Activated CD4-positive, alpha-beta memory T cell treated with anti-CD3 and anti-CD28 coated beads for 36 hours (primary cell): ENCODE measurements at places on chromosomes 7 and 10.
A peak's percentile ranks its signal among the peaks of the same experiment; 100 is the strongest.

- no peak for DNase-seq
These were observed 45.1 kb upstream of the WDR11 start for GRCh38 chr10:120806081-120806480.

GRCh38 chr7:128923411-128923800 is 12.9 kb upstream of the KCP start:
- DNase-seq: no peak

DNA sequence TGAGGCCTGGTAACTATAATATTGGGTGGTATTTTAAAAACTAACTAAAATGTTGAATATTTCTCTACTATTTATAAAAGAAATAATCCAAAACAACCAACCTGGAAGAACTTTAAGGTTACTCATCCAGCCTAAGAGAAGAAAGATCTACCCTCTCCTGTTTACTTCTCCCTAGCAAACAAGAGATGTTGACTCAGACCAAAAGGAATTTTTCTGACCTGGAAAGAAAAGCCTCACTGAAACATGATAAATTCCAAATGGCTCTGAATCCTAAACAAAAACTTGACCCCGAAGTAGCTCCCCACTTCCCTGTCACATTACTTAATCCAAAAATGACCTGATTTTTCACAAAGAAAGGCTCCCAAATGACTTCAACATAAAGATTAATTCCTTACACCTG is 101.2 kb downstream of the PARD3 start:
- DNase-seq: no peak

DNA sequence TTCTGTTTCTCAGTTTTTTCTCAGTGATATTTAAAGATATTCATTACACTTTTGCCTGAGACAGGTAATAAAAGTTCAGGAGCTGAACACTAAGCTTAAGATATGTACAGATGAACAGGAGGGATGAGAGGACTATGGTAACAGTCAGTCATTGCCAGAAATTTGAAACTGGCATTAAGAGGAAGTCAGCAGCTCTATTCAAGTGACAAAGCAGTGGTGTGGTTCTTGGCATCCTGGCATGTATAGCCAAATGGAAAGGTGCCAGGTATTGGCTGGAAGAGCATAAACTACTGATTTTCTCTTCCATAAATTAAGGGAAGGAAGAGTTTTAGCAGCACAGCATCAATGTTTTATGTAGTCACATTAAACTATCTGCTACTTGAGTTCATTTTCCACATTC is 22.7 kb downstream of the HOXA1 start:
- no peak for DNase-seq

DNA sequence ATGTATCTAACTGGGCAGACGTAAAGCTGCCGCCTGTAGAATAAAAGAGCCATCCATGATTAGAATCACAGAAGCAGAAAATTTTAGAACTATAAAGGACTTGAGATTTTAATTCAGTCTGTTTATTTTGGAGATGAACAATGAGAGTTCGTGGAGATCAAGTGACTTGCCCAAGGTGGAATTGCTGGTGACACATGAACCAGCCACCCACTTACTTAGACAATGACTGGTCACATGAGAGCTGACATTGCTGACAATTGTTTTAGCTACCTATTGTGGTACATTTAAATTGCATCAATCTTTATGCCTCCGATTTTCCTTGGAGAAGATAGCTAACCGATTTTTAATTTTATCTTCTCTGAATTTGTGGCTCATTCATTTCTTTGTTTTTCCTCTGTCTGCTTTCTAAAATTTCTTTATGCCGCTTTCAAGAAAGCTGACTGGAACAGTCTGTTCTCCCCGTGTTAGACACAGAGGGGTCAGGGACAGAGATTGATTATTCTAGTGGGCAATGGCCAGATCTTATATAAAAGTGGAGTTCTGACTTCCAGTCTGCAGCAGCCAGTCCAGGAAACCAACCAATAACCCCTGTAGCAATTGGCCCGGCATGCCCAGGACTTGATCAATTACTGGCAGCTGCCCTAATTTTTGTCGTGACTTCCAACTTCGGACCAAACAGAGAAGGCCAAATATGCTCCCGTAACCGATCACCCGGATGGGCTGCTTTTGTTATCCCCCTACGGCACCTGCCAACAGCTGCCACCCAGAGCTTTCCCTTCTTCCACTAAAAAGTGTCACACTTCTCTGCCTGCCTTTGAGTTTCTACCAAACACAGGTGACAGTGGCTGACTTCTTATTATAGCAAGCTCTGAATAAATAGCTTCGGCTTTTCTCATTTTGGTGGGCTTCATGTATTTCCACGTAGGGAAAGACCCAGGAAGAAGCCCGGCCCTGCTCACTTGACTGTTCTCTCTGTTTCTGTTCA is 241.6 kb downstream of the CAMK1D start:
- peak; percentile 23 for DNase-seq

DNA sequence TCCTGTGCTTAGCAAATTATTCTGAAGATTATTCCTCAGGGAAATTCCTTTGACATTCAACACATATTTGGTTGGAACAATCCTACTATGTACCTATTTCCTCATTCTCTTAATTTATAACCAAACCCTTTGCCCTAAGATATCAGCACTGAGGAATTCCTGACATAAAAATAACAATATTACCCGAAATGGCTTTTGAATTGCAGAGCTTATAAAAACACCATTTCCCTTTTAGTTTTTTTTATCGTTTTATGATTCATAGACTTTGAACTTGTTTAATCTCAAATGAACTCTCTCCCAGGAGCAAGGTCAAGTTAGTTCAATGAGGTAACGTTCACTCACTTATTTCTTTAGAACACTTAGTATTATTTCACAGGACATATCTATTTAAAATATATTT is 7.7 kb upstream of the ABCB1 start:
- DNase-seq: no peak

DNA sequence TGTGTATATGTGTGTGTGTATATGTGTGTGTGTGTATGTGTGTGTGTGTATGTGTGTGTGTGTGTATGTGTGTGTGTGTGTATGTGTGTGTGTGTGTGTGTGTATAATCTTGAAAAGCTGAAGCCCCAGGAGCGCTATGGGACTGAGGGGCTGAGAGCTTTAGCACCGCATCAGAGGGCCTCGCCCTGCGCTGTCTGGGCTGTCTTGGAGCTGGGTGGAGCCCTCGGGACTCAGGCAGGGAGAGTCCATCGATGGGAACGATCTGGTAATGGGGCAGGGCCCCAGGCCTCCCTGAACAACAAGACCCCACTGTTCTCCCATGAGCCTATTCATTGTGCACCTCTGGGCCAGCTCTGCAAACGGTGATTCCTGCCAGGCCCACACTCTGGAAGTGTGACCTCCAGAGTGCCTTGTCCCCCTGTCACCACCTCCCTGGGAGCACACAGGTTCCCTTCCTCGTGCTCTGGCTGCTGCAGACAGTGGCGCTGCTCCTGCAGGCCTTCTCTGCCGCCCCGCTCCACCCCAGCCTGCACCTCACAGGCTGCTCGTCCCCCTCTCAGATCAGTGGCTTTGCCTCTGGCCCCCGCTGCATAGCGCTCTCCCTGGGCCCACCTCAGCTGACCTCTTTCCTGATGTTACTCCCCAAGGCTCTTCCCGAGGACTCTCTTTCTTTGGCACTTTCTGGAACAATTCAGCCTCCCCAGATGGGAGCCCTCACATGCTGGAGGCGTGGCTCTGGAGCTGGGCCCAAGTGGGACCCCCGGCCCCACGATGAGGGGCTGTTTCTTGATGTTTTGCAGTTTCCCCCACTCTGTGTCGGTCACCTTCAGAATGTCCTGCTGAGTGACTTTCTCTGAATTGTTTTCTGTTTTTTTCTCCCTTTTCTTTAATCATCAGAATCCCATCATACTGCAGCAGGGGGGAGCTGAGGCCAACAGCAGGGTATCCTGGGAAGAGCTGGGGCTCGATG is 542.2 kb upstream of the FOXK1 start:
- DNase-seq: no peak

DNA sequence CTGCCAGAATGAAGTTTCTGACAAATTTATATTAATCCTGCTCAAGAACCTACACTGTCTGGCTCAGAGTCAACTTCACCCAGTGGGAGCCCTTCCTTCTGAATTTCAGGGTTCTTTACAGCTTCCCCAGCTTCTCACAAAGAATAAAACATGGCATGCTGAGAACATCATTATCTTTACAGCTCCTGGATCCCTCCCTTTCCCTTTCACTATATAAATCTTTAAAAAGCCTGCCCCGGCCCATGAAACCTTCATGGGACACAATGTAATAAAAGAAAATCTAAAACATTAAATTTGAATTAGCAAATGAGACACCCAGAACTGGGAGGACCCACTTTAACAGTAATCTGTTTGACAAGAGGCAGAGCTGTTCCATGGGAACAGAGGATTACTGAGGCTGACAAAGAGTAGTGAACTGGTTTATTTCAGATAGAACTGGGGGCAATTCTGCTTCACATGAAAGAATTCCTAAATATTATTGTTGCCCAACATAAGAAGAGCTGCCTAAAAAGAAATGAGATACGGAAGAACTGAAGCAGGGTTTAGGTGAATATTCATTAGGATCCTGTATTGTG is 222.8 kb downstream of the THSD7A start:
- DNase-seq: no peak

GRCh38 chr10:21329995-21330627 is 195.4 kb downstream of the SKIDA1 start:
- DNase-seq: no peak

DNA sequence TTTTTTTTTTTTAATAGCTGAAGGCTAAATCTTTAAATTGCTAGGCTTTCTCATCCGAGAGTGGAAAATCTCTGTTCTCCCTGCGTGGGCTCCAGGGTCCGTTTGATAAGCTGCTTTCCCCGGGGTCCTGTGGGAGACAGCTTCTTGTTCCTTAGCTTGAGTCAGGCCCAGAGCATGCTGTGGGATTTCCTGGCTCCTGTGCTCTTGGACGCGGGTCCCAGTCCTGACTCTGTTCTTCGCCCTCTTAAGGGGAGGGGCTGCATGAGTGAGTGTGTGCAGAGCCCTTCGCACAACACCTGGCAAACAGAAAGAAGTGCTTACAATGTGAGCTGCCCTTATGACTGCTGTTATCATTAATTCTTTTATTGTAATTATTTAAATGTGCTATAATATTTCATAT is 133.5 kb downstream of the TACC2 start:
- no peak for DNase-seq

DNA sequence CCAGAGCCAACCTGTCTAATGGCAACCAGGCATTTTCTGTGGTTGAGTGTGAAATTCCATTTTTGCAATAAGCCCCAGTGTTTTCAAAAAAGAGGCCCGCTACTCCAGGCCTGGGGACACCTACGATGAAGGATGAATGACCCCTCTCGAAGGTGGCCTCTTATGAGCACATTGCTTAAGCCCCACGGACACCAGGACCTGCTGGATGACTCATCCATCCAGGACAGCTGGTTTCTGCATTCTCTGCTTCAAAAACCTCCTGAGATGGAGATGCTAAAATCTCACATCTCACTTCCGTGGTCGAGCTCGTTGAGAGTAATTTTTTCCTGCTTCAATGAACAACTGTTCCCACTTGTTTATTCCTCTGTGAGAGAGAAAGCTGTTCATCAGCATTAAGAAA is 150.2 kb upstream of the FZD8 start:
- no peak for DNase-seq

- DNase-seq: no peak
These were observed 3.9 kb upstream of the PAX2 start for GRCh38 chr10:100741378-100742075.

GRCh38 chr10:112519133-112519761 is 72.2 kb downstream of the VTI1A start:
- DNase-seq: peak; percentile 37

DNA sequence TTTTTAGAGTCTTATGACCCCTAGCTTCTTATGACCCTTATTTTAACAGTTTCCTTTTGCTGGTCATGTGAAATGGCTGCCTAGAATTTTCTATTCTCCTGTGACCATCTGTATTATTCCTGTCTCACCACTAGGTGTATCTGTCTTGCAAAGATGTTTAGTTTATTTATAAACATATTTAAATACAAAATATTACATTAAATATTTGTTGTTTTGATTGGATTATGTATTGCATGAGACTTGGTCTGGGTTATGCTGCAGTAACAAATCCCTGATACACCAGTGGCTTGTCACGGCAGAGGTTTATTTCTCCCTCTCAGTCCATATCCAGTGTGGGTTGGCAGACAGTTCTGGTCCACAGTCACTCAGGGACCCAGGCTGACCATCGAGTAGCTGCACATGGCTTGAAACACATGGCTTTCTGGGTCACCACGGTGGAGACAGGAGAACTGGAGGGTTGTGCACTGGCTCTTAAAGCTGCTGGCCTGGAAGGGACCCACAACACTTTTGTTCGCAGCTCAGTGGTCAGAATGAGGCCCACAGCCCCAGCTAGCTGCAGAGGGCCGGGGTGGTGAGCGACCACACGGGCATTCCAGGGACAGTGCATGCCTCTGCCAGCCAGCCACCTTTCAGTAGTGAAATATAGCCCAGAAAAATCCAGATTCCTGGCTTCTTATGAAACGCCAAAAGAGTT is 7.4 kb downstream of the RASSF4 start:
- peak; percentile 3 for DNase-seq

GRCh38 chr7:11726794-11727155 is 105.2 kb downstream of the THSD7A start:
- DNase-seq: no peak

GRCh38 chr7:132494474-132494873 is 81.8 kb downstream of the PLXNA4 start:
- DNase-seq: no peak

DNA sequence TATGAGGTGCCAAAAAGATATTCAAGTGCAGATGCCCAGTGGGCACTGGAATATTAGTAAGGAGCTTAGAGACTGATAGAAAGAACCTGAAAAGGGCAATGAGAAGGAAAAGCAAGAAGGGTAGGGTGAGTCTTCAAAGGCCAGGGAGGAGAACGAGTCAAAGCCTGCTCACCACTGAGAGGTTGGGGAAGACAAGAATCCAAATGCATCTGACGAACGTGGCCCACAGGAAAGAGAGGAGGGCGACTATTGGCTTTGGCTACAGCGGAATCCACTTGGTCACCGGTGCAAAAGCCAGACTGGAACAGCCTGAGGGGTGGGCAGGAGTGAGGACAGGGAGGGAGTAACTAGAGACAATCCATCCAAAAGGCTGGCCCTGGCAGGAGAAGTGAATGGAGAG is 216.7 kb upstream of the KLF14 start:
- DNase-seq: no peak
